ENCODE measurements at places on chromosomes 5 and 9. TPM values are rescaled to one million over a fixed set of nuclear protein-coding genes. Genes with fewer than 3 reads are reported as not detected.

TLR4 gene
- 24.3 TPM for total RNA-seq

CCDC180 gene
- 5.4 TPM for total RNA-seq

COL23A1 gene
- not detected for total RNA-seq

C5orf58 gene
- total RNA-seq: 0.58 TPM

All from A375 (cell line).